ENCODE measurements at places on chromosomes 5 and 9. TPM values are rescaled to one million over a fixed set of nuclear protein-coding genes. Genes with fewer than 3 reads are reported as not detected.
A peak's percentile ranks its signal among the peaks of the same experiment; 100 is the strongest.

DNA sequence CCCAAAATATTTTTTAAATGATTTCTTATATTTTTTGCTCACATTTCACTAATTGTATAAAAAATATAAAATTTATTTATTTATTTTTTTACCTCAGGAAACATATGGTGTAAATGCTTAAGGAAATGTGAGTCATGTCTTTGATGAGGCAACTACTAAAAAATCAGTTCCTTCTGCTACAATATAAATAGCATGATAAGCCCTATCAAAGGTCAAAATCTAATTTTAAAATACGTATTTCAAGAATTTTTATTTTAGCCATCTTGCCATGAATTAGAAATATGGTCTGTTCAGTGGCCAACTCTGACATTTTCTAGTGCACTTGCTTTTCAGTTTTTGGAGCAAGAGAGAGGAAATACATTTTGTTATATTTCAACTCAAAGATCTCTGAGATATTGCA lies 50.5 kb downstream of the PDE4D start:
- DNase-seq = no peak

DNA sequence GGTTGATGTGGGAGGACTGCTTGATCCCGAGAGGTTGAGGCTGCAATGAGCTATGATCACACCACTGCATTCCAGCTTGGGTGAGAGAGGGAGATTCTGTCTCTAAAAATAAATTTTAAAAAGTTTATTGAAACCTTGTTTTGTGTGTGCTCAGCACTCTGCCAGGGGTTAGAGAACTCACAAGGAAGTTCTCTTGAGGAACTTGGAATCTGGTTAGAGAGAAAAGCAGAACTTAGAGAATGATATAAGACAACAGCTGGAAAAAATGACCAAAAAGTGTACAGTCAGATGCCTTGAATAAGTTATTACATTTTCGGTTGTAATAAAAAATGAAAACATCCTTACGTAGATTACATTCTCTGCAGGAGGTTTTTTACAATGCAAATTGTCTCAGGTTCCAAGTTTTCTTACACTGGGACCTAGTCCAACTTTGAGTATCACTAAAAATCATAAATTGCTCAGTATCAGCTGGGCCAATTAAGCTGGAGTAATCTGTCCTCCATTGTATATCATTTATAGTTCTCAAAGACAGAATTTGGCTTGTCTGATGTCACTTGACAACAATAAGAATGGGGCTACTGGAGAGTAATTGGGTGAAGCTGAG lies 21.7 kb upstream of the TENT2 start:
- no peak for DNase-seq

- no peak for DNase-seq
These were observed 70.3 kb downstream of the COL27A1 start for GRCh38 chr9:114225561-114226212.

GRCh38 chr9:76667521-76667957 lies 96.7 kb upstream of the PCA3 start:
- no peak for DNase-seq

DNA sequence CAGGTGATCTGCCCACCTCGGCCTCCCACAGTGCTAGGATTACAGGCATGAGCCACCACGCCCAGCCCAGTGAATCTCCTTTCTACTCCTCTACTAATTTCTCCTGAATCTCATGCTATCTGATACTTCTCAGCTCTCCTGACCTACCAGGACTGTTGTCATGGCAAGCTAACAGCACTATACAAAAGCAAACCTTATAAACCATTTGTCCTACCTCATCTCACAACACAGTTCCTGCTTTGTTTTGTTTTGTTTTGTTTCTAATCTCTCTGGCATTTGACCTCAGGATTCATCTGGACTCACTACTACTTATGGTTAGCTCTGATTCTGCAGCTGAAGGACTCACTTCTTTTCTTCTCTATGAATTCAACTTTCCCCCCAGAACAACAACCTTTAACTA lies 734.8 kb downstream of the TLE1 start:
- DNase-seq = no peak

- peak; percentile 58 for DNase-seq
These were observed 96.0 kb downstream of the HINT1 start for GRCh38 chr5:131068893-131069643.

GRCh38 chr5:40034441-40034840 lies 609.7 kb upstream of the DAB2 start:
- no peak for DNase-seq

DNA sequence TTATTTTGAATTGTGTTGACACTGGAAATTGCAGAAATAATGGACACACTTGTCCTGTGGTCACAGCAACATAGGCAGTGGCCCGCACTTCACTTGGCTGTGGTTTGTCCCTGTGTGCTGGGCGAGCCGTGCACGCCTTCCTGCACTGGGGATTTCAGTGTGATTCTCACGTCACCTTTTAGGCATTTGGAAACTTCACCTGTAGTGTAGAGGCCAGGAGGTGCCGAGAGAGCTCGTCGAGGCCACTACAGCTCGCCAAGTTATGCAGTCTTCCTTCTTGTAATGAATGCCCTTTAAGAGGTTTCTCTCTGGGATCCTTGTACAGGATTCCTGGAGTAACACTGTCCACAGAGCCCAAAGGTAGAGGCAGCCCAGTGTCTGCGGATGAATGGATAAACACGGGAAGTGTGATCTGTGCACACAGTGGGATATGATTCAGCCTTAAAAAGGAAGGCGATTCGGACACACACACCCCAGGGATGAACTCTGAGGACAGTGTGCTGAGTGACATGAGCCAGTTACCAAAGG lies 14.7 kb downstream of the TRAF2 start:
- DNase-seq = no peak

GRCh38 chr5:78076351-78076750 lies 218.1 kb downstream of the AP3B1 start:
- no peak for DNase-seq

- DNase-seq = peak; percentile 78
These were observed 116.6 kb upstream of the SLC44A1 start for GRCh38 chr9:105127863-105128220.

- DNase-seq = no peak
These were observed 21.1 kb upstream of the CPEB4 start for GRCh38 chr5:173866858-173867679.

DNA sequence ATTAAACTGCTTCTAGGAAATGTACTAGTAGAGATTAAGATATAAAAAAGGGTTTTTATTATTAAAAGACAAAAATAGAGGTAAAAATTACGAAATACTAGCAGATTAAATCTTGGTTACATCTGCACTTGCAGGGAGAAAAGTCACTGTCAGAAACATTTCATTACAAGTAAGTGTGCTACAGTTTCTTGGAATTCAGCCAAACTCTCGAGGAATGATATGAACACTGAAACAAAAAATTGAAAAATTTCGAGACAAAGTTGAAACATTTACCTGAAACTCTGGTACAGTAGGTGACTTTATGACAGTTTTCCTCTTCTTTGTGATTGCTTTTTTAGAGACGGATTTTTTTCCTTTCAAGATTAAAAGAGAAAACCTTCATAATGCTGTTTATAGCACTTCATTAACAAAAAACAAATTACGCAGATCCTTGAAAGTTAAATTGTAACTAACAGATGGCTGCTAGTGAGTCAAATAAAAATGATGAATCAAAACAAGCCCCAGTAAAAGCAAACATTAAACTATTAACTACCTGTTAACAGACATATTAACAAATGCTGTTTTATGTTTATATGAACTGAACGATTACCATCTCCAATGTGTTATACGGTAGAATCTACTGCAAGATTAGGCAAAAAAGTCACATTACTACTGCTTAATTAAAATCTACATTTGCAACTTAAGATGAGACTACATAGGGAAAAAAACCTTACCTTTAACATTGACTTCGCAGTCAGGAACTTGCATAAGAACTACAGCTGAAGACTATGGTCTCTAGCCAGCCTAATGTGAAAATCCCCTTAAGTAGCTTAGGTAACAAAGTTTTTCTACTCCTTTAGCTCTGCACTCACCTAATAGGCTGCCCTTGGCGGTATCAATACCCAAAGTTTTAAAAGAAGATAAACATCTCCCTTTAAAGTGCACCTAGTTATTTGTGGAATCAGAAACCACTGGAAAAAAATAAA lies 61.4 kb downstream of the RANBP6 start:
- DNase-seq = no peak

DNA sequence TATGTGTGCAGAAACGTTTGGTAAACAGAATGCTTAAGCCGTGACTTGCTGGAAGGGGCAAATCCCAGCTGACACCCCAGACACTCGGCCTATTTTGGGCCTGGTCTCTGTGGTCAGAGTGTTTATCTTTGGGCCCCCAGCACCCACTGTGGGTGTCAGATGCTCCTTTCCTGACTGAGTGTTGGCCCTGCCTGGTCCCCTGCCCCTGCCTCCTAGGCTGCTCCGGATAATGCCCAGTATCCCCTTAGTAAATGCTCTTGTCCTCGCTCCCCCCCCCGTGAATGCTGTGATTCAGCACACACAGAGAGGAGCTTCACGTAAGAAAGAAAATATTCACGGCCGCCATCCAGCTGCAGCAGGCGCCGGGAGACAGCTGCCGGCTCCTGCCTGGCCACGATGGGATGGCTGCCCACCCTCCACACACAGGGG lies 11.3 kb upstream of the ANGPTL2 start:
- DNase-seq = no peak

- peak; percentile 17 for DNase-seq
These were observed 767 bp downstream of the RALGPS1 start for GRCh38 chr9:126915281-126915816.

- no peak for DNase-seq
These were observed 49.9 kb downstream of the LRRTM2 start for GRCh38 chr5:138824924-138825863.

GRCh38 chr9:106889061-106889590 lies 26.2 kb downstream of the ZNF462 start:
- DNase-seq = no peak

DNA sequence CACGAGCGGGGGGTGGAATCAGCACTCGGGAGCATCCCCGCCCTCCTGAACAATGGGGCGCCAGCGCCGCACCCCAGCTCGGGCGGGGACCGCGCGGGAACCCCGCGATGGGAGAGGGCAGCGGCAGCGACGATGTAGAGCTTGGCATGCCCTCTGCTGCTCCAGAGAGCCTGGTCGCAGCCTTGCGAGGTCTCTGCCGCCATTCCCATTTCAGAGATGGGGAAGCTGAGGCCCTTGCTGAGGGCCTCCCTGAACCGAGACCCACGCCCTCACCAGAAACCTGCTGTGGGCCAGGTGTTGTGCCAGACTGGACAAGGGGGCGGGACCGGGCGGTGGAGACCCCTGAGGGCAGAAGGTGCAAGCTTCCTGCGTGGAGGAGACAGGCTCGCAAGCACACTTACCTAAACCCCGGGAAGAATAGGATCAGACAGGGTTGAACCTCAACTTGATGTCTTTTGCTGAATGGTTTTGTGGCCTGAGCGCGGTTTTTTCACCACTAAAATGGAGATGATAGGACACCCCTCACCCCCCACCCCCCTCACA lies 647 bp upstream of the MEGF9 start:
- DNase-seq = no peak

DNA sequence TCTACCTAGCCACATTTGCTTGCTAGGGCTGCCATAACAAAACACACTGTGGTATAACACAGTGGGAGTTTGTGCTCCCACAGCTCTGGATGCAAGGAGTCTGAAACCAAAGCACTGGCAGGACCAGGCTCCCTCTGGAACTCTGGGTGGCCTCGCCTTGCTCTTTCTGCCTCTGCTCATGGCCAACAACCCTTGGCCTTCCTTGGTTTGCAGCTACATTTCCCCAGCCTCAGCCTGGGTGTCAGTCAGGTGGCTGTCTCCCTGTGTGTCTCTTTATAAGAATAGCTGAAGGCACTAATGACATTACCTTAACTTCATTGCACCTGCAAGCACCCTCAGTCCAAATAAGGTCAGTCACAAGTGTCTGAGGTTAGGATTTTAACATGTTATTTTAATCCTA lies 101.0 kb upstream of the IRX2 start:
- no peak for DNase-seq

DNA sequence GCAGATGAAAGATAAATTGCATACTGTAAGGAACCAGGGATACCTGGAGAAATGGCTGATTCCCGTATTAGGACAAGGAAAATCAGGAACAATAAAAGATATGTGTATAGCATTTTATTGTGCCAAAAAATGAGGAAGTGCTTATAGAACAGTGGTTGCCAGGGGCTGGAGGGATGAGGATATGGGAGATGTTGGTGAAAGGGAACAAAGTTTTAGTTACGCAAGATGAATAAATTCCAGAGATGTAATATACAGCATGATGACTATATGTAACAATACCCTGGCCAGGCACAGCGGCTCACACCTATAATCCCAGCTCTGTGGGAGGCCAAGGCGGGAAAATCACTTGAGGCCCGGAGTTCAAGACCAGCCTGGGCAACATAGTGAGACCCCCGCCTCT lies 101.8 kb downstream of the CDK5RAP2 start:
- DNase-seq = no peak

DNA sequence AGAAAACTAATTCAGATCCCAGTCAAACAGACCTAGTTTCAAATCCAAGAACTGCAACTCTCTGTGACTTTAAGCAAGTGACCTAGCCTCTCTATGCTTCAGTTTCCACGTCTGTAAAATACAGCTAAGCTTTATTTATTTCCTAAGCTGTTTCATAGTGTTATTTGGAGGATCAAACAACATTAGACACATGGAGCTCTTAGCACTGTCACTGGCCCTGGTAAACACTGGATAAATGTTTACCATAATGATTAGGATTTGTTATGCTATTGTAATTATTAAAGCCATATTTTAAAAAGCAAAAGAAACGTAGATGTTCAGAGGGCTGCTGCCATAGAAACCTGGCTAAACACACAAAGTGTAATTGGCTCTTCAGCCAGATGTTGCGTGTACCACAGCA lies 26.6 kb upstream of the C5orf58 start:
- DNase-seq = no peak

DNA sequence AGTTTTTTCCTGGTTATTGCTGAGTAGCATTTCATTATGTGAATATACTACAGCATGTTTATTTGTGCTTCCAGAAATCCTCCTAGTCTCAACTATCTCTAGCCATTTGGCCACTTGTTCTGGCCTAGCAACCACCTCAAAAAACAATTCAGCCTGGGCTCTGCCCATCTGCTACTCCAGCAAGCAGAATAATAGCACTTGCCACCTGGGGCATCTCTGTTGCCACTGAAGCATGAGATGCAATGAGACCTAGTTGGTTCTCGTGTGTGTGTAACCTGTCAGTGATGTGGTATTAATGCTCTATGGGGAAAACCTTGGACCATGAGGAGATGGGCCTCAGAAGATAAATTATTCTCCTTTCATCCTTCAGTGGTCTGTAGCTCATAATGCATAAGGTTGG lies 129.5 kb downstream of the RNF180 start:
- no peak for DNase-seq

- no peak for DNase-seq
These were observed 3.1 kb downstream of the CCDC183 start for GRCh38 chr9:136799079-136799853.

- DNase-seq = no peak
These were observed 159.7 kb upstream of the SNX2 start for GRCh38 chr5:122615146-122615545.

DBN1 gene
- total RNA-seq = 21.1 TPM

CDHR2 gene
- 1.6 TPM for total RNA-seq

PCDHA1 gene
- not detected for total RNA-seq

PCDHGA11 gene
- total RNA-seq = 0.10 TPM

SLC1A3 gene
- total RNA-seq = 0.25 TPM

C9orf153 gene
- total RNA-seq = not detected

IFNA2 gene
- total RNA-seq = not detected

CRB2 gene
- total RNA-seq = 0.20 TPM

OLFML2A gene
- total RNA-seq = not detected

PCSK5 gene
- 24.1 TPM for total RNA-seq

IFNK gene
- total RNA-seq = not detected

PCDHB15 gene
- not detected for total RNA-seq

ARAP3 gene
- total RNA-seq = 1.2 TPM

SLC28A3 gene
- not detected for total RNA-seq

SPATA9 gene
- not detected for total RNA-seq

PPP2R2B gene
- 4.7 TPM for total RNA-seq
